ENCODE measurements at places on chromosomes 11 and 22.

- no peak for DNase-seq
These were observed 606.1 kb downstream of the DLG2 start for GRCh38 chr11:85021058-85021457.

- no peak for DNase-seq
These were observed 3.0 kb upstream of the ANKK1 start for GRCh38 chr11:113384551-113384950.

- no peak for DNase-seq
These were observed 115.0 kb downstream of the CACNA1I start for GRCh38 chr22:39685336-39686177.

DNA sequence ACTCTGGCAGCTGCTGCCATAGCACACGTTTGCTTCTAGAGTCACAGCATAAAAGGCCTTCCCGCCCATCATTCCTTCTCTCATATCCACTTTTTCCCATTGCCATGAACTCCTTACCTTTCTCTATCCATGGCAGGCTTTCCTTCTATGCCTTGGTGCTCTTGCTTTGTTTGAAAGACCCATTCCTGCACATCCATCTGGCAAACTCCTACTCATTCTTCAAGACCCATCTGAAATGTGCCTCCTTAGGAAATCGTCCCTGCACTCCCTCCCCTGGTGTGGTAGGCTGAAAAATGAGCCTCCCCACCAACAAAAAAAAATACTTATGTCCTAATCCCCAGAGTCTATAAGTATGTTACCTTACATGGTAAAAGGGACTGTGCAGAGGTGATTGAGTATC lies 100.3 kb downstream of the TENM4 start:
- no peak for DNase-seq

- DNase-seq: no peak
These were observed 3.1 kb upstream of the SGSM3 start for GRCh38 chr22:40367342-40367741.

DNA sequence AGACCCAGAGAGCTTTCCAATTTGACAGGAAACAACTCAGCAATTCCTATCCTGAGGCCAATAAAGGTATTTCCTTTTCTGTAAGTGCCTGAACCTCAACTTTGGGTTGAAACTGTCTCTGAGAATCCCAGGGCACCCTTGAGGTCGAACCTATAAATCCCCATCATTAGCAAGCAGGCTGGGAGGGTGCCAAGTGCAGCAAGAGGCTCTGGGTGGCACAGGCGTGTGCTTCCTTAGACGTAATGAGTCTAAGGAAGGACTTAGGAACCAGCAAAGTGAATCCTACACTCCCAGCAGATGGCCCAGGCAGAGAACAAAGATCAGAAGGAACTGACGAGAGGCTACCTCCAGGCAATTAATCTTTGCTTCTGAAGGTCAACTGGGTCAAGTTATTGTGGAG lies 234.3 kb upstream of the NARS2 start:
- no peak for DNase-seq

DNA sequence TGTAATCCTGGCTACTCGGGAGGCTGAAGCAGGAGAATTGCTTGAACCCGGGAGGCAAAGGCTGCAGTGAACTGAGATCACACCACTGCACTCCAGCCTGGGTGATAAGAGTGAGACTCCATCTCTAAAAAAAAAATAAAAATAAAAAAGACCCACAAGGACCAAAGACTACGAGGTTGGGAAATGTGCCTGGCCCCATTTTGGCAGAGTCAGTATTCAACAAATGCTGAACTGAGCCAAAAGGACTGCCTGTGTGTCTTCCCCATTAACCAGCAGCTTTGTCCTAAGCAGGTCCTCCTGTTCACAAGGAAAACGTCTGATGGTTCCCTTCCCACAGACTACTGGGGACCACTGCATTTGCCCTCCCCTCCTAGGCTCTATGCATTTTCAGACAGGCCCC lies 27.6 kb downstream of the ADORA2A start:
- no peak for DNase-seq

DNA sequence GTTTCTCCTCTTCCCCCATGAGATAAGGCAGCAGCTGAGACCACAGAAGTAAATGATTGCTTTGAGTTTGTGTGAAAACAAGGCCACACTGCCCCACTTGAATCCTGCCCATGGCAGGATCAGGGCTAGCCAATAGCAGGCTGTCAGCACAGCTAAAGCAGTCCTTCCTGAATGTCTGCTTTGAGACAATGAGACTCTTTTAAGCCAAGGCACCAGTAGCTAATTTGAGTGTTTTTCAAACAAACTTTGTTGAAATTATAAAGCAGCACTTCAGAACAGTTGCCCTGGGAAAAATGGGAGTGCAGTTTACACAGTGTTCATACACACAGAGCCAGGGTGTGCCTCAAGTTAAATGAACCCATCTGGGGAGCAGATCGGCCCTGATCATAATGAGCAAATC lies 103.5 kb upstream of the OR5AK2 start:
- DNase-seq: no peak

GRCh38 chr11:116542406-116542805 lies 230.4 kb downstream of the BUD13 start:
- no peak for DNase-seq

DNA sequence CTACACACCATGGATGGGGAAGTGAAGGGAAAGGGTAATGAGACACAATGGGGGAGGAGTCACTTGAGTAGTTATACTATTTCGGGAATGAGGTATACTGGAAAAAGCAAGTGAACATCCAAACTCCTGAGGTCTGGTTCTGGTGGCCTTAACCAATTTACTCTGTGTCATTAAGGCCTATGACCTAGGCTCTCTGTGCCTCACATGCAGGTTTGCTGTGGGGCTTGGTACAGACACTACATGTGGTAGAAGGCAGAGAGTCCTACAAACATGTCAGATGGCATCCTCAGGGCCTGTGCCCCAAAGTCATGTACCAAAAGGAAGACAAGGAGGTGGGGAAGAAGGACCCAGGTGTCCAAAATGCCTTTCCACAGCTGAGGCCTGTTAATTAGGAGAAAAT lies 98.9 kb downstream of the TRIM29 start:
- DNase-seq: no peak

GRCh38 chr11:33980897-33981296 lies 70.6 kb upstream of the CAPRIN1 start:
- no peak for DNase-seq

All from GM12891 (cell line).